ENCODE measurements at places on chromosomes 1 and 21.

GRCh38 chr1:228530086-228530758 lies 43.0 kb downstream of the RNF187 start:
- DNase-seq, result no peak

- no peak for DNase-seq
These were observed 143.1 kb downstream of the HLX start for GRCh38 chr1:221022331-221022730.

DNA sequence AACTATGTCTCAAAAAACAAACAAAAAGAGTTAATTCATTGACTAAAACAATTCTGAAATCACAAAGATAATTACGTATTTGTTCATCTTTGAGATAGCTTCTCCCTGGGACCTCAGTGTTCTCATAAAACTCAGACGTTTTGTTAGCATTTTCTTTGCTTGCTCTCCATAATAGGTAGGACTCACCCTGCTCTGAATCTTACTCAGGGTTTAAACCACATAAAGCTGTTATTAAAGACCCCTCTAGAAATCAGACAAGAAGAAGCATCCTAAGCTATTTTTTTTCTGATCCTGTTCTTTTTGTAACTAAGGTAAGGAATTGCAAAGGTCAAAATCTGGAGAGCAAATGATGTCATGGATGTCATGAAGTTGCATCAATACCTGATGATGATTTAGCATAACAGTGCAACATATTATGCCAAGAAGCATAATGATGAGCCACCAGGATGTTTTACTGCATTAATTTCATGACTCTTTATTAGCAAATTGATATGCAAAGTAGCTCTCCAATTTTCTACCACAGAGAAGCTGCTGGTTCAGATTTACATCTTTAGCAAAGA lies 2.4 kb downstream of the FBXO42 start:
- no peak for DNase-seq

DNA sequence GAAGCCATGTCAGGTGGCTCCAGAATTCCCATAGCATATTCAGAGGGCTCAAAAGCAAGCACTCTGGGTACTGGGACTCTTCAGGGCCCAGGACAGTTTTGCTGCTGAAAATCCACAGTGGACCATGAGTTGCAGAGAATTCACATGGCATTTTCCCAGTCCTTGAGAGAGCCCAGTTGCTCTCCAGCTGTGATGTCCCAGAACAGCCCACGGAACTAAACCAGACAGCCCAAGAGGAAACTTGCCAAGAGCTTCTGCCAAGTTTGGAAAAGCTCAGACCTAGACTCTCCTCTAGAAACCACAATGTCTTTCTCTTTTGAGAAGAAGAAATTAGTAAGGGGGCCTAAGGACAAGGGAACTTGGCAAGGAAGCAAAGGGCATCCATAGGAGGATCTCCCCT lies 69.4 kb downstream of the RGS2 start:
- DNase-seq, result no peak

- DNase-seq, result no peak
These were observed 206.3 kb downstream of the PDE4B start for GRCh38 chr1:65998763-65999583.

DNA sequence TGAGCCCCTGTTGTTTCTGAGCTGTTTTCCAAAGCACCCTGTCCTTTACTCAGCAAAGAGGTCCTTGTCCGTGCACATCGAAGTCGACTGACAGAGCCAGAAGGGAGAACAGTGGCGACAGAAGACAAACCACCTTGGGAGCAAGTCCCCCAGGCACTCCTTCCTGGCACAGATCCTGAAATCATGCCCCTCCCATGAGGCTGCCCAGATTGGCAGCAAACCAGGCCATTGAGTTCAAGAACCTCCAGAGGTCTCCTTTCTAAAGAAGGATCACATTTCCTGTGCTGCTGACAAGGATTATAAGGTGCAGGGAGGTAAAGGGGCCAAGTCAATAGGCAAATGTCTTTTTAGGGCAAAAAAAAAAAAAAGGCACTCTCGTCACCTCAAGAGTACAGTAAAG lies 84.7 kb upstream of the HIVEP3 start:
- no peak for DNase-seq

All from activated CD8-positive, alpha-beta T cell treated with anti-CD3 and anti-CD28 coated beads for 36 hours (primary cell).